Stimulated activated CD4-positive, alpha-beta T cell treated with anti-CD3 and anti-CD28 coated beads, TNF-alpha, amount 100 ng/mL, for 48 hours (primary cell): ENCODE measurements at places on chromosomes 2 and 18.

GRCh38 chr2:174376967-174377366 lies 18.6 kb upstream of the SCRN3 start:
- DNase-seq: no peak

DNA sequence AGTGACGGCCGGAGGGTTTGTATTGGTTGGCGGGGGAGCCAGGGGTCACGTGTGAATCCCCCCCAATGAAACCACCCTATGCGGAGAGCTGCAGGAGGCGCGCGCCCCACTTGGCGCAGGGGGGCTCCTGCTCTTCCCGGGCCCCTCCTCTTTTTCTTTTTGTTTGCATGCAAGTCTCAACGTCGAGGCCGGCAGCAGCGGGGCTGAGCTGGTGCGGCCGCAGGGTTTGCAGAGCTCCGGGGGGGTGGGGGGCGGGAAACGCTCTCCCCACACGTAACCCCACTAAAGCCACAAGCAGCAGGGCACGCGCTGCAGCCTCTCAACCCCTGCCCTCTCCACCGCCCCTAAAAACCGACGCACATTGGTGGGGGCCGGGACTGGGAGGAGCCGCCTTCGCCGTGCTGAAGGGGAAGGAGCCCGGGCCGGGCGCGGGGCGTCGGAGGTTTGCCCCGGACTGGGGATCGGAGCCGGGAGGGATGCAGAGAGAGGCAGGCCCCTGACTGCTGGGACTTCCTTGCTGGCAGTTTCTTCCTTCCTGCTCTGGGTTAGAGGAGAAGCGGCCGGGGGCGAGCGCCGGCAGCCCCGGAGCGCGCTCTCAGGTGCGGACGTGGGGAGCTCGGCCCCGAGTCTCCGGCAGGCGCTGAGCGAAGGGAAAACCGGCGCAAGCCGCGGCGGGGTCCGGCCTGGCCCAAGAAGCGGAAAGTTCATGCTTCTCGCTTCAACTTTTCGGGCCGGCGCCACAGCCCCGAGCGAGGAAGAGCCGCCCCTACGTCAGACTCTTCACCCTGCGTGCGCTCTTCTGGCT lies 864 bp downstream of the LBH start:
- DNase-seq: peak; percentile 39

- DNase-seq: no peak
Measured at GRCh38 chr2:119253114-119253702, 29.6 kb downstream of the STEAP3 start.

- no peak for DNase-seq
Measured at GRCh38 chr2:68675470-68675869, 32.1 kb downstream of the PROKR1 start.
